Thoracic aorta endothelial cell (primary cell): ENCODE measurements at places on chromosomes 5 and 9. TPM values are rescaled to one million over a fixed set of nuclear protein-coding genes. Genes with fewer than 3 reads are reported as not detected.

DMXL1 gene
- total RNA-seq = 57.5 and 63.3 TPM in 2 replicates

SGCD gene
- under 0.01 TPM in 2 replicates for total RNA-seq

NDST1 gene
- 74.3 and 94.3 TPM in 2 replicates for total RNA-seq

BBLN gene
- total RNA-seq = 37.6 and 39.0 TPM in 2 replicates

SAXO1 gene
- under 0.01 TPM in 1 of 2 replicates, not detected in the other for total RNA-seq

PHYKPL gene
- total RNA-seq = 43.2 and 45.9 TPM in 2 replicates

ZNF189 gene
- 24.2 and 26.0 TPM in 2 replicates for total RNA-seq

IRX2 gene
- total RNA-seq = not detected in 2 replicates

CD274 gene
- 27.0 and 39.5 TPM in 2 replicates for total RNA-seq

DHFR gene
- total RNA-seq = 57.7 and 89.8 TPM in 2 replicates

AQP7 gene
- 0.13 TPM in 1 of 2 replicates, not detected in the other for total RNA-seq

CNTFR gene
- total RNA-seq = not detected in 2 replicates
